Activated CD8-positive, alpha-beta memory T cell treated with anti-CD3 and anti-CD28 coated beads, Interleukin-2, amount 10 ng/mL, durations not matched to agents 7 days and 5 days (primary cell): ENCODE measurements at places on chromosomes 7 and 10. TPM values are rescaled to one million over a fixed set of nuclear protein-coding genes. Genes with fewer than 3 reads are reported as not detected.

Gene SEMA4G
- 0.26 TPM for total RNA-seq

Gene DNAH11
- total RNA-seq = 0.15 TPM

Gene COL17A1
- total RNA-seq = not detected

Gene LRRD1
- total RNA-seq = not detected

Gene TMEM225B
- total RNA-seq = 2.3 TPM

Gene PSMG3
- 37.9 TPM for total RNA-seq

Gene OPALIN
- not detected for total RNA-seq

Gene C7orf33
- total RNA-seq = not detected

Gene ZNF365
- total RNA-seq = not detected

Gene LRIT2
- not detected for total RNA-seq

Gene NUTM2B
- 2.0 TPM for total RNA-seq

Gene MMD2
- total RNA-seq = not detected

Gene TUBB8
- total RNA-seq = not detected

Gene TET1
- 2.2 TPM for total RNA-seq

Gene GIMAP1
- 6.8 TPM for total RNA-seq

Gene OR2A12
- not detected for total RNA-seq

Gene DRGX
- total RNA-seq = not detected

Gene CD36
- total RNA-seq = not detected

Gene KCND2
- not detected for total RNA-seq

Gene FAM3C
- 96.0 TPM for total RNA-seq

Gene RPEL1
- not detected for total RNA-seq

Gene SPDYE6
- total RNA-seq = not detected

Gene CTNNA3
- not detected for total RNA-seq

Gene MRLN
- not detected for total RNA-seq

Gene MKI67
- total RNA-seq = 333 TPM

Gene HOXA4
- not detected for total RNA-seq

Gene HTR5A
- not detected for total RNA-seq

Gene MNX1
- total RNA-seq = not detected

Gene AGR2
- not detected for total RNA-seq

Gene CAMK2G
- 30.8 TPM for total RNA-seq

Gene DOCK1
- 0.07 TPM for total RNA-seq

Gene UPK3BL1
- 20.8 TPM for total RNA-seq

Gene ADCY1
- 6.7 TPM for total RNA-seq

Gene CCL24
- not detected for total RNA-seq

Gene UTF1
- total RNA-seq = not detected

Gene GRID2IP
- total RNA-seq = 0.14 TPM

Gene EVX1
- not detected for total RNA-seq

Gene PNLIPRP1
- total RNA-seq = not detected

Gene CYREN
- total RNA-seq = 33.2 TPM

Gene FAM25G
- total RNA-seq = not detected

Gene TDRD1
- 0.15 TPM for total RNA-seq

Gene DYNC1I1
- not detected for total RNA-seq
